ENCODE measurements at places on chromosomes 4 and X. TPM values are rescaled to one million over a fixed set of nuclear protein-coding genes. Genes with fewer than 3 reads are reported as not detected.

- H3K36me3 ChIP-seq: no peaks in the 10 kb centered on the region
- H3K27me3 ChIP-seq: no peaks in the 10 kb centered on the region
- DNase-seq: no peak
These were observed 1.9 kb downstream of the MYL5 start for GRCh38 chr4:675980-676870.

- H3K27ac ChIP-seq: no peak overlapping the region
- H3K27me3 ChIP-seq: no peaks in the 10 kb centered on the region
- no peak overlapping the region for H3K4me3 ChIP-seq
- no peaks in the 10 kb centered on the region for H3K36me3 ChIP-seq
- no peaks in the 10 kb centered on the region for H3K4me1 ChIP-seq
These were observed 300.3 kb upstream of the IGFBP7 start for GRCh38 chr4:57410331-57411052.

GRCh38 chrX:150730719-150731118 is 37.5 kb downstream of the MTMR1 start:
- H3K4me1 ChIP-seq: peaks cover 19% of the 10 kb centered on the region
- H3K27me3 ChIP-seq: no peaks in the 10 kb centered on the region
- H3K36me3 ChIP-seq: no peaks in the 10 kb centered on the region
- H3K27ac ChIP-seq: no peak overlapping the region
- DNase-seq: no peak

GRCh38 chrX:18733287-18733686 is 25.8 kb downstream of the PPEF1 start:
- no peaks in the 10 kb centered on the region for H3K4me1 ChIP-seq
- no peak overlapping the region for H3K27ac ChIP-seq

- peaks cover 25% of the 10 kb centered on the region for H3K4me1 ChIP-seq
- no peaks in the 10 kb centered on the region for H3K36me3 ChIP-seq
- H3K27ac ChIP-seq: peak overlapping the region; percentile 60
- H3K4me3 ChIP-seq: peak overlapping the region; percentile 32
- DNase-seq: peak; percentile 44
These were observed 26.0 kb downstream of the KIT start for GRCh38 chr4:54683616-54684346.

Gene CXorf49
- not detected for total RNA-seq

Gene CYTL1
- not detected for total RNA-seq

DNA sequence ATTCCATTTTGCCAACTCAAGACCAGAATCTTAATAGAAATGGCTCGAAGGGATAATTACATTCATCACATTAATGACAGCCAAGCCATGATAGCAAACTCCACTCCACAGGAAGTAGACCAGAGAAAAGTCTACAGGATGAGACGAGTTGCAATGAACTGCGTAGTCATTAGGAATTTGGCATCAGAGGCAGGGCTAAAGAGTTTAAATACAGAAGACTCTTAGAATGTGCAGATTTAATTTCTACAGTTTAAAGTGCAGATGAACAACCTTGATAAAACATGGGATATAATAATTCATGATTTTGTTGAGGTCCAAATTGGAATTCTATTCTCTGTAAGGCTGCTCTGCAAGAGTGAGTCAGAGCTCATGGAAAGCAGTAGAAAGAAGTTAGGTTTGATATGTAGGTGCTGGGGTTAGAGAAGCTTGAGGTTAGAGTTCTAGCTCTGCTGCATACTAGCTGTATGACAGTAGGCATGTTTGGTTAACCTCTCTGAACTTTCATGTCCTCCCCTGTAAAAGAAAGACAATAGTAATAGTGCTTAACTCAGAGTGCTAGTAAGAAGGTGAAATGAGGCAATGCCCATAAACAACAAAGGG is 32.2 kb downstream of the LNX1 start:
- H3K27me3 ChIP-seq: peaks cover 10% of the 10 kb centered on the region
- no peaks in the 10 kb centered on the region for H3K4me1 ChIP-seq
- no peak overlapping the region for H3K27ac ChIP-seq
- no peaks in the 10 kb centered on the region for H3K36me3 ChIP-seq
- DNase-seq: no peak

Gene TRPC5OS
- total RNA-seq: not detected

DNA sequence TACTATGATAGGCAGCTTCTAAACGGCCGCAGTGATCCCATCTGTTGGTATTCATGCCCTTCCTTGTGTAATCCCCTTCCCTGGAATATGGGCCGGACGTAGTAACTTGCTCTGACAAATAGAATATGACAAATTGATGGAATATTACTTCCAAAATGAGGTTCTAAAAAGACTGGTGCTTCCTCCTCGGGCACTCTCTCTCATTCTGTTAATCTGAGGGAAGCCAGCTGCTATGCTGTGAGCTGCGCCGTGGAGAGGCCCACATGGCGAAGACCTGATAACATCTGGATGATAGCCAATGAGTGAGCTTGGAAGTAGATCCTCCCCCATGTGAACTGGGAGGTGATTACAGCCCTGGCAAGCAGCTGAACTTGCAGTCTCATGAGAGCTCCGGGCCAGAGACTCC is 27.2 kb upstream of the SLC25A4 start:
- H3K27me3 ChIP-seq: peaks cover 14% of the 10 kb centered on the region
- H3K4me1 ChIP-seq: no peaks in the 10 kb centered on the region
- H3K27ac ChIP-seq: no peak overlapping the region
- DNase-seq: no peak

Gene CXorf58
- not detected for total RNA-seq

Gene UGT2B28
- total RNA-seq: not detected

- H3K27ac ChIP-seq: no peak overlapping the region
- H3K27me3 ChIP-seq: no peaks in the 10 kb centered on the region
- peaks cover 1% of the 10 kb centered on the region for H3K36me3 ChIP-seq
- DNase-seq: no peak
- H3K4me3 ChIP-seq: no peak overlapping the region
These were observed 10.6 kb upstream of the IRAK1 start for GRCh38 chrX:154030266-154030665.

- peaks cover 6% of the 10 kb centered on the region for H3K4me1 ChIP-seq
- DNase-seq: no peak
- H3K27ac ChIP-seq: no peak overlapping the region
- H3K4me3 ChIP-seq: no peak overlapping the region
These were observed 35.9 kb downstream of the FGFRL1 start for GRCh38 chr4:1047106-1047975.

Gene SOD3
- total RNA-seq: not detected

GRCh38 chr4:6825403-6825802 is 42.9 kb downstream of the KIAA0232 start:
- DNase-seq: no peak
- H3K4me1 ChIP-seq: peaks cover 46% of the 10 kb centered on the region
- no peaks in the 10 kb centered on the region for H3K27me3 ChIP-seq
- H3K27ac ChIP-seq: no peak overlapping the region
- no peak overlapping the region for H3K4me3 ChIP-seq
- peaks cover 62% of the 10 kb centered on the region for H3K36me3 ChIP-seq

- no peaks in the 10 kb centered on the region for H3K36me3 ChIP-seq
- no peak for DNase-seq
- H3K27ac ChIP-seq: no peak overlapping the region
These were observed 156.3 kb downstream of the PARM1 start for GRCh38 chr4:75089206-75089605.

DNA sequence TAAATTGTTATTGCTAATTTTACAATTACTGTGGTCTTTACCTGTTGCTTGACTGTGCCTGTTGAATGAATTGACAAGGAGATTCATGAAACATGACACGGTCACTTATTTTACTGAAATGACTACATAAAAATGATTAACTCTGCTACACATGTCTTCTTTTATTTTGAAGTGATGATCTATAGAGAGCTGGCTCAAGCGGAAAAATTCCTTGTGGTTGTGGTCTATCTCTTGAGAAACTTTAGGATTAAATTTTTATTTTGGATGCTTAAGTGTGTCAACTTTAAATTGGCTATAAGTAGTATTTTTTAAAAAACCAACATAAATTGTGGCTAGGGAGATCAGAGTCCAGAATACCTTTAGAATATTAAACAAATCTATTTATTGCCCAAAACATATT is 131.8 kb upstream of the PITX2 start:
- DNase-seq: no peak
- no peak overlapping the region for H3K4me3 ChIP-seq
- H3K27me3 ChIP-seq: no peaks in the 10 kb centered on the region
- no peak overlapping the region for H3K27ac ChIP-seq
- no peaks in the 10 kb centered on the region for H3K4me1 ChIP-seq
- H3K36me3 ChIP-seq: no peaks in the 10 kb centered on the region

Gene SLC25A43
- 3.3 TPM for total RNA-seq

- no peaks in the 10 kb centered on the region for H3K36me3 ChIP-seq
- H3K27ac ChIP-seq: no peak overlapping the region
- H3K27me3 ChIP-seq: no peaks in the 10 kb centered on the region
- no peak overlapping the region for H3K4me3 ChIP-seq
- no peak for DNase-seq
These were observed 400.2 kb downstream of the MID1IP1 start for GRCh38 chrX:39201305-39201990.

DNA sequence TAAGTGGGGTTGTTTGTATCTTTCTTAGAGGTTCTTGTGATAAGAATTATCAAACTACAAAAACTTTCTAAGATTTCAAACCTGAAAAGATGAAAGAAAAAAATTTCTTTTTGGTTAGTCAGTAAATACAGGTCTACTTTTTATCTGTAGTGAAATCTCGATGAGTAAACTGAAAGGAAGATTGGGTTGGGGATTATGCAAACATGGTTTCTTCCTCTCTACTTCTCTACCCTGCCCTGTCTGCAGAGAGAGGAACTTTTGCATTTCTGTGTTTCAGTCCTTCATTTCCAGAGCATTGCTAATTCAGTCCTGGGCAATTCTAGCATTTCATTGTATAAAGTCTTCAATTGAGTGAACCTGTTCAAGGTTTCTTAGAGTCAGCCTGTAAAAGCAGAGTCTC is 51.6 kb upstream of the IL2 start:
- no peak overlapping the region for H3K4me3 ChIP-seq
- no peaks in the 10 kb centered on the region for H3K4me1 ChIP-seq
- H3K27me3 ChIP-seq: peaks cover 10% of the 10 kb centered on the region

GRCh38 chr4:1608196-1608820 is 75.8 kb downstream of the FAM53A start:
- DNase-seq: no peak
- H3K4me1 ChIP-seq: peaks cover 12% of the 10 kb centered on the region
- no peaks in the 10 kb centered on the region for H3K36me3 ChIP-seq
- no peak overlapping the region for H3K4me3 ChIP-seq

Data from naive thymus-derived CD8-positive, alpha-beta T cell (primary cell).